ENCODE measurements at places on chromosomes 7 and 10. TPM values are rescaled to one million over a fixed set of nuclear protein-coding genes. Genes with fewer than 3 reads are reported as not detected.

DNA sequence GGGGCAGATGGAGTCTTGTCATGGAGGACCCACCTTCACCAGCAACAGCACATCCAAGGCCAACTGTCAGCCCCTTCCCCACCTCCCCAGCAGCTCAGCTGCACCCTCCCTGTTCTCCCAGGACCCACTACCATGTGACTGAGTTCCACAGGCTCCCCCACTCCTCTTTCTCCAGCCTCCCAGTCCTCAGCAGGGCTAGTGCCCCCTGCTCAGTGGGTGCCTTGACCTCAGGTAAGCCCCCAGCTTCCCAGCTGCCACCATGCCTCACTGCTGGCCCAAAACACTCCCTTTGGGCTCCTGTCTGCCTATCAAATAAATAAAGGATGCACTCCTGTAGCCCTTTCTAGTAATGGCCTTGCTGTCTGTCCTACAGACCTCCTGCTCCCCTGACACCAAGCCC is 174.4 kb downstream of the SLIT1 start:
- no peak for DNase-seq
- no peaks in the 10 kb centered on the region for H3K36me3 ChIP-seq
- no peak overlapping the region for H3K4me3 ChIP-seq
- H3K27me3 ChIP-seq, result no peaks in the 10 kb centered on the region
- no peaks in the 10 kb centered on the region for H3K4me1 ChIP-seq

DNA sequence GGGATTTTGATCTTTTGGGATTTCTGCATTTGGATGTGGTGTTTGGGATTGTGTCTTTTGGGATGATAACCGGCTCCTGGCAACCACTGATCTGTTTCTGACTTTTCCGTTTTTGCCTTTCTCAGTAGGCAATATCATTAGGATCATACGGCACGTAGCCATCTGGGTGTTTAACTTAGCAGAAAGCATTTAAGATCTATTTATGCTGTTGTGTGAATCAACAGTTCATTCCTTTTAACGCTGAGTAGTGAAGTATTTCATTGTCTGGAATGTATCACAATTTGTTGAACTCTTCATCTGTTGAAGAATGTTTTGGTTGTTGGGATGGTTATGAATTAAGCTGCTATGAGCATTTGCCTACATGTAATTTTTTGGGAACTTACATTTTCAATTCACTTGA is 459.6 kb downstream of the SDK1 start:
- H3K4me3 ChIP-seq, result no peak overlapping the region
- H3K27ac ChIP-seq, result no peak overlapping the region
- no peaks in the 10 kb centered on the region for H3K36me3 ChIP-seq
- no peaks in the 10 kb centered on the region for H3K4me1 ChIP-seq
- DNase-seq, result no peak
- no peaks in the 10 kb centered on the region for H3K27me3 ChIP-seq

- DNase-seq, result peak; percentile 78
- H3K27me3 ChIP-seq, result no peaks in the 10 kb centered on the region
- peaks cover 28% of the 10 kb centered on the region for H3K4me1 ChIP-seq
- no peaks in the 10 kb centered on the region for H3K36me3 ChIP-seq
Measured at GRCh38 chr10:89373916-89374711, 3.7 kb upstream of the IFIT1B start.

DNA sequence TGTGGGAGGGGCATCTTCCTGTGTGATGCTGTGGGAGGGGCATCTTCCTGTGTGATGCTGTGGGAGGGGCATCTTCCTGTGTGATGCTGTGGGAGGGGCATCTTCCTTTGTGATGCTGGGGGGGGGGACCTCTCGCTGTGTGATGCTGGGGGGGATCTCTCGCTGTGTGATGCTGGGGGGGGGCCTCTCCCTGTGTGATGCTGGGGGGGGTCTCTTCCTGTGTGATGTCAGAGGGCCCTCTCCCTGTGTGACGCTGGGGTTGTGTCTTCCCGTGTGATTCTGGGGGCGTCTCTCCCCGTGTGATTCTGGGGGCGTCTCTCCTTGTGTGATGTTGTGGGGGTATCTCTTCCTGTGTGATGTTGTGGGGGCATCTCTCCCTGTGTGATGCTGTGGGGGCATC is 27.9 kb upstream of the DPYSL4 start:
- no peaks in the 10 kb centered on the region for H3K4me1 ChIP-seq
- no peak overlapping the region for H3K4me3 ChIP-seq
- H3K27me3 ChIP-seq, result no peaks in the 10 kb centered on the region
- no peaks in the 10 kb centered on the region for H3K36me3 ChIP-seq

DNA sequence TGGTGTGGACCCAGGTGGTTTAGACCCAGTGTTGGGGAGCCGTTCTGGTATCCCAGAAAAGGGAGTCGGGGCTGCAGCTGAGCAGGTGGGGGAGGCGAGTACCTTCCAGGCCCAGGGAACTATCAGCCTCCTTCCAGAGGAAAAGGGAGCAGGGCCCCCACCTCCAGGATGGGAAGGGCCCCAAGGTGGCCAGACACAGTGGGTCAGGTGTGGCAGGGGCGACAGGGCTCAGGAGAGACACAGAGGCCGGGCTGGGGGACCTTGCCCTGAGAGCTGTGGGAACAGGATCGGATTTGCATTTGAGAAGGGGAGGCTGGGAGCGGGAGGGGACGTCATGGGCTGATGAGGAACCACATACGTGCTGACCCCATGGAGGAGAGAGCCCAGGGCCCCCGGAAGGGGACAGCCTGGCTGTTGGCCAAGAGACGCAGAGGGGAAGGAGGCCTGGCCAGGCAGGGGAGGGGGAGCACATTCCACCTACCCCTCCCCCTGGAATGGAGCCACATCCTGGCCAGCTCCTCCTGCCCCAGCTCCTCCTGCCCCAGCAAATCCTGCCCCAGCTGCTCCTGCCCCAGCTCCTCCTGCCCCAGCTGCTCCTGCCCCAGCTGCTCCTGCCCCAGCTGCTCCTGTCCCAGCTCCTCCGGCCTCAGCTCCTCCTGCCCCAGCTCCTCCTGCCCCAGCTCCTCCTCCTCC is 9.7 kb upstream of the TTYH3 start:
- no peak overlapping the region for H3K4me3 ChIP-seq
- H3K27ac ChIP-seq, result no peak overlapping the region
- no peaks in the 10 kb centered on the region for H3K27me3 ChIP-seq
- peak; percentile 89 for DNase-seq
- H3K4me1 ChIP-seq, result peaks cover 33% of the 10 kb centered on the region
- H3K36me3 ChIP-seq, result no peaks in the 10 kb centered on the region

- H3K36me3 ChIP-seq, result no peaks in the 10 kb centered on the region
- DNase-seq, result no peak
- H3K4me1 ChIP-seq, result no peaks in the 10 kb centered on the region
- no peak overlapping the region for H3K27ac ChIP-seq
- no peak overlapping the region for H3K4me3 ChIP-seq
- no peaks in the 10 kb centered on the region for H3K27me3 ChIP-seq
Measured at GRCh38 chr10:100781145-100781665, 35.8 kb downstream of the PAX2 start.

- DNase-seq, result no peak
- no peak overlapping the region for H3K4me3 ChIP-seq
- no peaks in the 10 kb centered on the region for H3K27me3 ChIP-seq
- no peaks in the 10 kb centered on the region for H3K36me3 ChIP-seq
Measured at GRCh38 chr10:43094085-43094484, 17.2 kb downstream of the RET start.

DNA sequence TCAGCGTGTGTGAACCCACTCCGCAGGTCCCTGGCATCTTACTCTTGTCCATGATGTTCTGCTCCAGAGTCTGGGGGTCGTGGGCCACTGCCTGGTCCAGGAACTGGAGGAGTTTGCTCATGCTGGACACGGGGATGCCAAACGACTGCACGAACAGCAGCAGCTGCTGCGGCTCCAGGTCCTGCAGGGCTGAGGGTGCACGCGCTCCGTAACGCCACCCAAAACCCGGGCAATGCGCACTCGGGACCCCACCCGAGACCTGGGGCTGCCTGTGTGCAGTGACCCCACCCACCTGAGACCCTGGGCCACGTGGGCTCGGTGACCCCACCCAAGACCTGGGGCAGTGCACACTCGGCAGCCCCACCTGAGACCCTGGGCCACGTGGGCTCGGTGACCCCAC is 22.0 kb upstream of the MICALL2 start:
- no peak for DNase-seq
- H3K27ac ChIP-seq, result no peak overlapping the region
- no peaks in the 10 kb centered on the region for H3K4me1 ChIP-seq
- no peak overlapping the region for H3K4me3 ChIP-seq

DNA sequence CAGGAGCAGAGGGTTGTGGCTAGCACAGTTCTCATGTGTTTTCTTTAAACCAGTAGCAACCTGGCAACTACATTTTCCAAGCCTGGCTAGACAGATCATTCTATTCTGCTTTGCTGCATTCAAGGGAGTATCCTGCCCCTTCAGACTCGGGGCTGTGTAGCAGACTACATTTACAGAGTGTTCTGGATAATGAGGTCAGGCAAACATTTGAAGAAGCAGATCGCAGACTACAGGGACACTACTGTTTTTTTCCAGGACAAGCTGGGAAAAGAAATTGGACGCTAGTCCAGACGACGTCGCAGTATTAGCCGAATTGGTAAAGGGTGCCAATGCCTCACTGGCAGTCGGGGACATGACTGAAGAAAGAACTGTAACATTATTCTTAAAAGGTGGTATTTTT is 61.0 kb upstream of the PAPSS2 start:
- no peak for DNase-seq
- H3K4me3 ChIP-seq, result no peak overlapping the region
- H3K27me3 ChIP-seq, result no peaks in the 10 kb centered on the region
- H3K27ac ChIP-seq, result no peak overlapping the region

DNA sequence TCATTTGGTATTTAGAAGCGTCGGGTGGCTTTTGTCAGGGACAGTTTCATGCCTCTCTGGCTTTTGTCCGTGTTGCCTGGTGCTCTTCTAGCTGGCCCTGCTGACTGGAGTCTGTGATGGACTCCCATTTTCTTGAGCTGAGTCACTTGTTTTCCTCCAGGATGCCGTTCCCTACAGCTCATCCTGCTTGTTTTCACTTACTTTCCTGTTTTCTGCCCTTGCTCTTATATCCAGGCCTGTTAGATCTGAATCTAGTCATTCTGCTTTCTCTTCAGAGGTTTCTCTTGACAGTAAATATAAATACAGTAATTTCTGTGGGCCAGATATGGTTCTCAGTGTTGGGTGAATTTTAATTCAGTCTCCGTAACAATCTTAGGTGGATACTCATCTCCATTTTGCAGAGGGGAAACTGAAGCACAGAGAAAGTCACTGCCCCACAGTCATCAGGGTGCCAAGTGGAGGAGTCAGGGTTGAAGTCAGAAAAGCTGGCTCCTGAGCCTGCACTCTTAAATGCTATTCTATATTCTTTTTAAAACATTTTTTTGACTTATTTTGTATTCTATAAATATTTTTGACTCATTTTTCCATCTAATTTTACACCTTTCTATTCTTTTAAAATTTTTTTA is 85.4 kb downstream of the CCNY start:
- no peak overlapping the region for H3K4me3 ChIP-seq
- H3K27ac ChIP-seq, result peak overlapping the region; percentile 70
- H3K27me3 ChIP-seq, result no peaks in the 10 kb centered on the region
- H3K36me3 ChIP-seq, result no peaks in the 10 kb centered on the region
- no peak for DNase-seq
- peaks cover 11% of the 10 kb centered on the region for H3K4me1 ChIP-seq

DNA sequence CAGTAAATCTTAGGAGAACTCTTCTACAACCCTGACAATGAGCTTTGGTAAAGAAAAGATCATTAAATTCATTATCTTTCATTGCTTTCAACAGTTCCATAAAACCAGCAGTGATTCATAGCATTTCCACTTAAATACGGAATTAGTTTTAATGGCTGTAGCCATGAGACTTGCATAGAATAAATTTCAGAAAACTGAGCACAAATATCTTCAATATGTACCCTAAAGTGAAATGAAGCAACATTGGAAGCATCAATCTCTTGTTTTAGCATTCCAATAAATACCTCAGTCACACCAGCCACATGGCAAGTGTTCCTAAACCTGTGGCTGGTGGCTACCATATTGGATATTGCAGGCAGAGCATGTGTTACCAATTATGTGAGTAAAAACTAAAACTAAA is 3.6 kb upstream of the RARRES2 start:
- H3K4me1 ChIP-seq, result peaks cover 14% of the 10 kb centered on the region
- no peaks in the 10 kb centered on the region for H3K36me3 ChIP-seq
- H3K4me3 ChIP-seq, result no peak overlapping the region
- DNase-seq, result no peak
- no peak overlapping the region for H3K27ac ChIP-seq

DNA sequence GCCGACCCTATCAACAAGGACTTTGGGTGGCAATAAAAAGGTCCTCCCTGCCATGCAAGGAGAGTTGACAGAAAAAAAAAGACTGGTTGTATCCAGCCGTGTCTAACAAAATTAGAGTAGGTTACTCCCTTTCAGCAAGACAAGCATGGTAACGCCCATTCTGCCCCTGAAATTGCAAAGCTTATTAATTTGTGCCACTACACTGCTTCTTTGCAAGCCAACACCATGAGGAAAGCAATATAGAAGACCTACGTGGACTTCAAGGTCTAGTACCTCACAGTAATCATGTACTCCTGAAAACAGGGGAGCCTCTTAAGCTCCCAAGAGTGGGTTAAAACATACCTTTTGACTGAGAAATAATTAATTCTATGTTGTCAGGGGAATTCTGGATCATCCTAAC is 90.3 kb downstream of the FRMPD2 start:
- no peak for DNase-seq
- peaks cover 5% of the 10 kb centered on the region for H3K27me3 ChIP-seq
- H3K27ac ChIP-seq, result no peak overlapping the region
- no peaks in the 10 kb centered on the region for H3K4me1 ChIP-seq
- H3K4me3 ChIP-seq, result no peak overlapping the region

GRCh38 chr7:106287786-106288185 is 3.0 kb upstream of the NAMPT start:
- H3K27ac ChIP-seq, result no peak overlapping the region
- no peak for DNase-seq
- H3K4me1 ChIP-seq, result peaks cover 12% of the 10 kb centered on the region
- H3K36me3 ChIP-seq, result no peaks in the 10 kb centered on the region
- H3K4me3 ChIP-seq, result no peak overlapping the region
- no peaks in the 10 kb centered on the region for H3K27me3 ChIP-seq

DNA sequence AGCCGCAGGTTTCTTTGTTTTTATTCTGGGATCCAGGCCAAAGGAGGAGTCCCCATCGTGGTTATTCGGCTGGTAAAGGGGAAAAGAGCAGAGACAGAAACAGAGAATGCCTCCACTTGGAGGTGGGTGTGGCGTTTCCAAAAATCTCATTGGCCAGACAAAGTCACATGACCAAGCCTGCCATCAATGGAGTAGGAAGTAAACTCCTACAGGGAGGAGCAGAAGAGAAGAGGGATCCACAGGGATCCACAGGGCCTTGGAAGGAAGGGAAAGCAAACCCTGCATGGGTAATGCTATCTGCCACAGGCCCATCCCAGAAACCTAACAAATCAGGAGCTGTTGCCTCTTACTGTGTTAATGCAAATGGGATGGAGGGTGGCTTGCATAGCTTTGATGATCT is 425.7 kb upstream of the GALNT17 start:
- no peak for DNase-seq
- H3K4me3 ChIP-seq, result no peak overlapping the region
- no peaks in the 10 kb centered on the region for H3K36me3 ChIP-seq
- peaks cover 13% of the 10 kb centered on the region for H3K4me1 ChIP-seq

Gene SPDYE8
- not detected for total RNA-seq

Gene OPN1SW
- total RNA-seq, result not detected

Gene HTR5A
- total RNA-seq, result not detected

Gene IKZF1
- total RNA-seq, result 50.2 TPM

Gene MYPN
- 0.13 TPM for total RNA-seq

Gene CFTR
- 15.4 TPM for total RNA-seq

Gene EN2
- total RNA-seq, result not detected

Gene TMEM176A
- total RNA-seq, result 44.7 TPM

Gene UCN3
- not detected for total RNA-seq
